ENCODE measurements at places on chromosomes 7 and 10.

GRCh38 chr10:132446661-132447445 is 49.9 kb downstream of the PWWP2B start:
- peak; percentile 60 for DNase-seq

DNA sequence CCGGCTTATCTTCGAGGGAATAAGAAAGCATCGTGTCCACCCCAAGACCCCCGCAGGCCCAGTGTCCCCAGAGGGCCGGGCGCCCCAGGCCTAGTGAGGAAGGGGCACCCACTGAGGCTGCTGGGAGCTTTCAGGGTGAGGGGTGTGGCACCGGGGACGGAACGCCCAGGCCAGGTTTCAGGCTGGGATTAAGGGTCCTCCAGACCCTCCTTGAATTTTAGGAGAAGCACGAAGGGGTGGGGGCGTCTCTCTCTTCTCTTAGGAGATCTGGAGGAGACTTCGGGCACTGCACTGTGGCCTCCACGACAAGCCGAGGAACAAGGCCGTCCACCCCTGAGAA is 96.8 kb downstream of the PDGFA start:
- no peak for DNase-seq

DNA sequence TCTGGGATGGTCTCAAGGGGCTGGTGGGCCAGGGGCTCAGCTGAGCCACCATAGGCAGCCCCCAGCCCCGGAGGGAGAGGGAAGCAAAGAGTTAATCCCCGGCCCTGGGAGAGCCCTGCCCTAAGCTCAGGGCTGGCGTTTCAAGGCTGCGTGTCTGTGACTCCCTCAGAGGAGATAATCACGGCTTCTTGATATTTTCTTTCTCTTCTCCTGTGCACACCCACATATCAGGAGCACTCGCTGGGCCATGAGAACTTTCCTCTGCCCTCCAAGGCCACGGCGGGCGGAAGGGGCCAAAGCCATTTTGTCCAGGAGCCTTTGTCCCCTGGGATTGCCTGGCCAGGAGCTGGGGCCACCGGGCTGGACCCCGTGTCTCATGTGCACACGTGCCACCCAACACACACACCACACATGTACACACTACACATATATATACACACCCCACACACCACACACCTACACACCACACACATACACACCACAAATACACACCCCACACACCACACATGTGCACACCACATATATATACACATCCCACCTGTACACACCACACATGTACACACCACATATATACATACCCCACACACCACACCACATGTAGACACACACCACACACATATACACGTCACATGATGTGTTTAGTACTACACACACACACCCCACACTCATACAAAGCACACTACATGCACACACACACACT is 16.9 kb downstream of the VENTX start:
- DNase-seq = no peak

DNA sequence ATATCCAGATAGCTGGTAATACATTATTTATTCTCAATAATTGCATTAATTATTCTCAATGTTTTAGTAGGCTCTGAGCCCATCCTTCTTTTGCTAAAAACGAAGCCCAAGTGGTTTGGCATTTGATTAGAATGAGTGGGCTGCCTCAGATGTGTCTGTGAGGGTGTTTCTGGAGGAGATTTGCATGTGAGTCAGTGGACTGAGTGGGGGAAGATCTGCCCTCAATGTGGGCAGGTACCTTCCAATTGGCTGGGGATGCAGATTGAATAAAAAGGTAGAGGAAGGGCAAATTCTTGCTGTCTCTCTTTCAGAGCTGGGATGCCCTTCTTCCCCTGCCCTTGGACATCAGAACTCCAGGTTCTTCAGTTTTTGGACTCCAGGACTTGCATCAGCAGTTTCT is 290.6 kb upstream of the SMIM30 start:
- no peak for DNase-seq

GRCh38 chr7:76358011-76358480 is 745 bp downstream of the YWHAG start:
- DNase-seq = peak; percentile 60

DNA sequence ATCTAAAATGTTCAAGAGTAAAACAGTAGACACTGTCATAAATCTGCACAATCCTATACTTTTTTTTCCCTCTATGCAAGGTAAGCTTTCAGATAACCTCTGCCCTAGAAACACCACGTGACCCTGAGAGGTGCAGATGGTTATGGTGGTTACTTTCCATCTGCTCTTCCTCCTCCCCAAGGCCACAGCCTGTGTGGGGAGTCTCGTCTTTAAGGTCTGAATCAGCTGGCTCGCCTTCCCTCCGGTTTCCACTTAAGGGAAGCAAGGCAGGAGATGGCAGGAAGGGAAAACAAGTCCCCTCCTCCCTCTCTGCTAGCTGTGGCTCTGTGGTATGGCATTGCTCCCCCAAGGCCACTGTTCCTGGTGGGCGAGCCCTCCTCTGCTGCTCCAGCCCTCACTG is 181.8 kb downstream of the GLI3 start:
- DNase-seq = no peak

- no peak for DNase-seq
Observed at GRCh38 chr10:43123361-43124093, 14.7 kb upstream of the CSGALNACT2 start.

DNA sequence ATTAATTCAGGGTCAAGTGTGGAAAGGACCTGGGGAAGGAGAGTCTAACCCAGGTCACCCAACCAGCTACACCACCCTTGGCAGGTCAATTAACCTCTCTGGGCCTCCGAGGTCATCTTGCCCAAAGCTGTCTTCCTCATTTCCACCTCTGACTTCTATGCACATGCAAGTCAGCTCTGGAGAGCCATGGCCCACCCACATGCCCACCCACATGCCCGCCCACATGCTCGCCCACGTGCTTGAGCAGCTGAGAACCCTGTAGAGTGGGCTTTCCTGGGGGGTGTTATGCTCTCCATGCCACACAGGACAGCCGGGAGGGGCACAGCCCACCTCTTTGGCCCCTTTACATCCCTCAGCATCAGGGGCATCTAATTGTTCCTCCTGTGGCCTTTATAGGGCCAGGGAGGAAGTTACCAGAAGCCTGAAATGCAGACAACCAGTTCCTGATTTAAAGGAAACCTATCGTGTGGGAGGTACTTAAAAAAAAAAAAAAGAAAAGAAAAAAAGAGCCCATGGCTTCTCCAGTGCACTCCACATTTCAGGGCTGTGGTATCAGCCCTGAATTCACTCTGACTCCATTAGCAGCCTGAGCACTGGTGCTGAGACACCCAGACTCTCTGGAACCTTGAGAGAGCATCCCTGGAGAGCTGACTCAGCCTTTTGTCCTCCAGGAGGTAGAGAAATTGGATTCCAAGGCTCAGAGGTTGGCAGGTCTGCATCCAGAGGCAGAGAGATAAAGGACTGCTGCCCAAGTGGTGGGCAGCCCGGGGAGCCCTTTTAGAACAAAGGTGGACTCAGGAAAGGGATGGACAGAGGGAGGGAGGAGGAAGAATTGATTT is 176.2 kb upstream of the ZMIZ1 start:
- DNase-seq = peak; percentile 39

DNA sequence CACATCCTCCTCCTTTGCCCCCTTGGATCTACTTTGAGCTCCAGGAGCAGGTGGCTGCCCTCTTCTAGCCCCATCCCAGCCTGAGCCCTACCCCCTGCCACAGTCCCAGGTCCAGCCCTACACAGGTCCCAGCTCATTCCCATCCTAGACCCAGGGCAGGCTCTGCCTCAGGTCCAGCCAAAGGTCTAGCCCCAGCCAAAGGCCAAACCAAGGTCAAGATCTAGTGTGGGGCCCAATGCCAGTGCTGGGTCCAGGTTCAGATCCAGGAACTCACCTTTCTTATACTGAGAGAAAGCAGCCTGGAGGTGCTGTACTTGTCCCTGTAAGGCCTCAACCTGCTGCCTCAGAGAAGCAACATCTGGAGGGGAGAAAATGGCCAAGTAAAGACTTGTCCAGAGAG is 8.5 kb downstream of the SFTPD start:
- DNase-seq = no peak

DNA sequence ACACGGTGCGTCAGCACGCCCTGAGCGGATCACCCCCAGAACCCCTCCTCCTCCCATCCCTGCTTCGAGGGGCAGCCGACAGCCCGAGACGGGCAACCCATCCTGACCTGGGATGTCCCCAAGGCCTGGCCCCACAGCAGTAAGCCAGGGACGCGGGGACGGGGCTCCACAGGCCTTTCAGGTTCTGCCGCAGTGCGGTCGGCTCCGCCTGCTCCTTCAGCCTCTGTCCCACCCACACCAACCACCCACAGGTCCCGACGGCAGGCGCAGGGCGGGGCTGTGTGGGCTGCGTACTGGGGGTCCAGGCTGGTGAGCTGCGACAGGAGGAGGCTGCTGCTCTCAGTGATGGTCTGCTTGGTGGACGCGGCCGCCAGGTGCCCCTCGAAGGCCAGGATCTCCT is 16.7 kb downstream of the INTS1 start:
- no peak for DNase-seq

- no peak for DNase-seq
Observed at GRCh38 chr10:29949411-29950011, 109.9 kb downstream of the JCAD start.

DNA sequence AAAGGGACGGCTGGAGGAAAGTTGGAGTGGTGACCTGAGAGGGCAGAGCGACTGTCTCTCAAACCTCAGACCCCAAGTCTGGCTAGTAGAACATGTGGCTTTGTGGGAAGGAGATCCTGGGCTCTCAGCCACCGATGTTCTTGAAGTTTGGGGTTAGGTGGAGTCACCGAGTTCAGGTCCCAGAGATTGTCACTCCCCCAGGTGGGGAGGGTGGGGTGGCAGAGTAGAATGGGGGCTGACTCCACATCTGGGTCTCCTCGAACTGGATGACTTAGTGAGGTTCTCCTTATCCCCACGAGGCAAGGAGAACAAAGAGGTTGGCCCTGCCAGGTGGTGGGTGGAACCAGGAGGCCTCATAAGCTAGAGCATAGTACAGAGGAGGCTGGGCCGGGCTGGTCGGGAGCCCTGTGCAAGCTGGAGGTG is 14.7 kb upstream of the PNLIPRP2 start:
- DNase-seq = no peak

DNA sequence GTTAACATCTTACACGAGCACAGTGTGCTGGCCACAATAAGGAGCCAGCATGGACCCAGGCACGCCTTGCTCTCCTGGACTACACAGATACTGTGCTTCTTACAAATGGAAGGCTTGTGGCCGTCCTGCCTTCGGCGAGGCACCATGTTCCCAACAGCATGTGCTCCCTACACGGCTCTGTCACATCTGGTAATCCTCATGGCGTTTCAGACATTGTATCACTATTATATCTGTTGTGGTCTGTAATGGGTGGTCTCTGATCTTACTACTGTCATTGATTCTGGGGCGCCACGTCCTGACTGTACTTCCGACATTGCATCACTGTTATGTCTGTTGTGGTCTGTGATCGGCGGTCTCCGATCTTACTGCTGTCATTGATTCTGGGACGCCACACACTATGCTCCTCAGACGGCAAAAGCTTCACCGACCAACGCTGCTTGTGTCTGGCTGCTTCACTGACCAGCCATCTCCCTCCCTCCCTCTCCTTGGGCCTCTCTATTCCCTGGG is 195.4 kb downstream of the MAD1L1 start:
- no peak for DNase-seq

GRCh38 chr10:47291682-47292081 is 8.3 kb upstream of the GDF10 start:
- DNase-seq = no peak

DNA sequence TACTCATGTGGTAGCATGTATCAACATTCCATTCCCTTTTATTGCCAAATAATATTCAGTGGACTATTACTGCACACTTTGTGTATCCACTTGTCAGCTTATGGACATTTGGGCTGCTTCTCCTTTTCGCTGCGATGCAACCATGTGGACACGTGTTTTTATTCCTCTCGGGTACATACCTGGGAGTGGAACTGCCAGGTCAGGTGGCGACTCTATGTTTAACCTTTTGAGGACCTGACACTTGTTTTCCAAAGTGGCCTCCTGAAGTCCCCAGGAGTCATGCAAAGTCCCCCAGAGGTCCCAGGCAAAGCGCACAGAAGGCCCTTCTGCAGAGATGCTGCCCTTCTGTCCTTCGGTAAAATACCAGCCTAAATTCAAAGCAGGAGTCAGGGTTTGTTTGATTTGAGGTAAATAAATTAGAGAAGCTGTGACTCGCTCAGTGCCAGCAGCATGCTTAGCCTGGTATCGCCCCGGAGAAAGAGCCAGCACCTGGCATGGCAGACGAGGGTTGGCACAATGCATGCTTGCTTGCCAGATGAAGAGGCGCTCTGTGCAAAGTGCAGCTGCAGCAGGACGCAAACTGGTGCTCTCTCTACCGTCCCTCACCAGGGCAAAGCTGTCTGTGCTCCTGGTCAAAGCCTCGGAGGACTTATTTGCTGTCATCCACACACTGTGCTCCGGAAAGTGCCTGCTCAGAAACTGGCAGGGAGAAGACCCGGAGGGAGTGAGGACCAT is 37.8 kb downstream of the HIPK2 start:
- no peak for DNase-seq

- DNase-seq = no peak
Observed at GRCh38 chr10:104199567-104199966, 32.6 kb downstream of the CFAP43 start.

- DNase-seq = no peak
Observed at GRCh38 chr7:32216759-32217158, 146.6 kb upstream of the PDE1C start.

DNA sequence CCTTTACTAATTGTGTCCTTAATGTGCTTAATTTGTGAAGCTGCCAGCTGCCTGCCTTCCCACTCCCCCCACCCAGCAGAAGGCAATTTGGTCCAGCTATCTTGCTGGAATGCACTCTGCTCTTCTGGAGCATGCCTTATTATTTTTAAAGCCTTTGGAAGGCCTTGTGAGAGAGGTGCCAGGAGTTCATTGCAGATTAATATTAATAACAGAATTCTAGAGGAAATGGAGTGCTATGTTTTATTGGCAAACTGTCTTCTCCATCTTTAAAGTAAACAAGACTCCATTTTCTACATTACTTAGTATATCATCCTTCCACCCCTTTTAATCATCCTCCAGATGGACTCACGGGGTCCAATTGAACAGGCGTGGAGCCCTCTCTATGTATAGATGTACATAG is 50.8 kb upstream of the ZNF32 start:
- DNase-seq = no peak

- DNase-seq = no peak
Observed at GRCh38 chr10:1548596-1548995, 188.7 kb downstream of the ADARB2 start.

GRCh38 chr10:121351540-121351939 is 246.7 kb downstream of the FGFR2 start:
- no peak for DNase-seq

DNA sequence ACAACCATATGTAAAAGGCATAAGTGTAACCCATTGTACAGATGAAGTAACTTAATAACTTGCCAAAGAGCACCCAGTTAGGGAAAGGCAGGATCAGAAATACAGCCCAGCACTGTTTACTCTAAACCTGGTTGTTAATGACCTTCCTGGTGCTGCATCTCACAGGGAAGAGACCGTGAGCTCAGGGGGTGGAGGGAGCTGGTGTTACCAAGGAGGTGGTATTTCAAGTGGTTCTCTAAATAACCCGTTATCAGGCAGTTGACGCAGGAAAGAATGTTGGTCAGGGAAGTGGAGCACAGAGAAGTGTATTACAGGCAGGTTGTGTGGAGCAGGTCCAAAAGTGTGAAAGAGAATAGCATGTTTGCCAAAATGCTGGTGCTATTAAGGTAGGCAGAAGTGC is 4.4 kb upstream of the ST7 start:
- peak; percentile 56 for DNase-seq

Data from mesendoderm (in vitro differentiated cells).